ENCODE measurements at places on chromosomes 12 and 14.

GRCh38 chr14:102229071-102229738 lies 75.8 kb downstream of the MOK start:
- no peak for DNase-seq

- peak; percentile 72 for DNase-seq
These were observed 35.4 kb upstream of the TMEM179 start for GRCh38 chr14:104639885-104640548.

DNA sequence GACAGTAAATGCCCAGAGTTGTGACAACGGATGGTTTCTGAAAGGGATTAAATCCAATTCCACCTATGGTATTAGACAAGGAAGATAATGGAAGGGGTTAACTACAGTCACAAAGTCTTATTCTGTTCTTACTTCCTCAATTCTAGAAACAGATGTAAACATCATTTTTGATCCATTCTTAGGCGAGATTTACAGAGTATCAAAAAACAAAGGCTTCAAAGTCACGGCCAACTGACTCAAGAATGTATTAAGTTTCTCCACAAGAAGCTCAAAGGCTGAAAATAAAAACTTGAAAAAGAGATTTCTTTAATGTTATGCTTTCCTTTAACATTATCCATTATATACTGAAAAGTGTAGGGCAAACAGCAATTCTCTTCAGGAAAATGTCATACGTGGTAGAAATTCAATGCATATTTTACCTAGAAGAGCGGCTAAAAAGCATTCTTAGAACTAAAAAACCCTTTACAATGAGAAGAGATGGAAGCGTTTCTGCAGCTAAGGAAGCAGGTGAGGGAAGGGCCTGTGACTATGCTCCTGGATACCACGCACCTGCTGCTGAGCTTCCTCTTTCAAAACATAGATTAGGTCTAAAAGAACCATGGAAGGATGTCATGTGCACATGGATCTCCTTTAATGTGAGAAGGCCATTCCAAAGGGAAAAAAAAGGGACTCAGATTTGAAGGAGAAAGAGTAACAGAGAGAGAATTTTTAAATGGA lies 185.8 kb downstream of the STXBP6 start:
- DNase-seq = no peak

GRCh38 chr14:24741871-24742270 lies 107.9 kb upstream of the GZMB start:
- DNase-seq = no peak

DNA sequence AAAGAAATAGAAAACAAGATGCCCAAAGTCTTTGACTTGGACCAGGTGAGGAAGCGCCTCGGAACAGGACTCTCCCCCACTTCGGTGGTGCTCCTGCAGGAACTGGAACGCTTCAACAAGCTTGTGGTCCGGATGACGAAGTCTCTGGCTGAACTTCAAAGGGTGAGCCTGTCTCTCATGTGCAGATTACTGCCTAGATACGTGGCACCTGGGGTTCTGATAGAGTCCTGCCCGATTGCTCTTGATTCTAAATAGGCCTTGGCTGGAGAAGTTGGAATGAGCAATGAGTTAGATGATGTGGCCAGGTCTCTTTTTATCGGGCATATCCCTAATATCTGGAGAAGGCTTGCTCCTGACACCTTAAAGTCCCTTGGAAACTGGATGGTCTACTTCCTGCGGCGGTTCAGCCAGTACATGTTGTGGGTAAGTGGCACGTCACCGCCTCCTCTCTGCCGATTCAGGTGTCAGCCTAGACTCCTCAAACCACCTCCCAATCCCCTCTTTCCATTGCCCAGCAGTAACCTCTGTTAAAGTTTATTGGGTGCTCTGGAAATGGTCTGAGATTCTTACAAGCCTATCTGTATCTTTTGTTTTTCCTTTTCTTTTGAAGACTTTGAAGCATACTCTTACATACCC lies 40.8 kb downstream of the CCDC92 start:
- no peak for DNase-seq

- DNase-seq = peak; percentile 79
These were observed 40.4 kb downstream of the KICS2 start for GRCh38 chr12:64181430-64182291.

- no peak for DNase-seq
These were observed 3.3 kb upstream of the GALC start for GRCh38 chr14:87996291-87996592.

- DNase-seq = no peak
These were observed 26.2 kb downstream of the OSBPL8 start for GRCh38 chr12:76533331-76533730.

DNA sequence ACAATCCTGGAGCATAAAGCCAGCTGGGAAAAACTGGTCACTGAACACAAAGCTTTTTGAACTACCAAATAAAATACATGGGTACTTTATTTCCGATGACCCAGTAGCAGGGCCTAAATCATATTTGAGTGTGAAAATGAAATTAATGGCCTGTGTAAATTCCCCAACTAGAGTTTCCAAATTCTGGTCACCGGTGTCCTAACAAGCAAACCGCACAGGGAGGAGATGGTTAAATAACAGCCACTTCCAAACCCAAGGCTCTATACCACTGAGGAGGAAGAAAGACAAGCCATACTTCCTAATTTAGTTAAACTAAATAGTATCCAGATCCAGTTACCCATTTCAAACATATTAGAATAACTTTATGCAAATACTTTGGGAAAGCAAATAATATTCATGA lies 40.1 kb upstream of the DUSP6 start:
- DNase-seq = no peak

DNA sequence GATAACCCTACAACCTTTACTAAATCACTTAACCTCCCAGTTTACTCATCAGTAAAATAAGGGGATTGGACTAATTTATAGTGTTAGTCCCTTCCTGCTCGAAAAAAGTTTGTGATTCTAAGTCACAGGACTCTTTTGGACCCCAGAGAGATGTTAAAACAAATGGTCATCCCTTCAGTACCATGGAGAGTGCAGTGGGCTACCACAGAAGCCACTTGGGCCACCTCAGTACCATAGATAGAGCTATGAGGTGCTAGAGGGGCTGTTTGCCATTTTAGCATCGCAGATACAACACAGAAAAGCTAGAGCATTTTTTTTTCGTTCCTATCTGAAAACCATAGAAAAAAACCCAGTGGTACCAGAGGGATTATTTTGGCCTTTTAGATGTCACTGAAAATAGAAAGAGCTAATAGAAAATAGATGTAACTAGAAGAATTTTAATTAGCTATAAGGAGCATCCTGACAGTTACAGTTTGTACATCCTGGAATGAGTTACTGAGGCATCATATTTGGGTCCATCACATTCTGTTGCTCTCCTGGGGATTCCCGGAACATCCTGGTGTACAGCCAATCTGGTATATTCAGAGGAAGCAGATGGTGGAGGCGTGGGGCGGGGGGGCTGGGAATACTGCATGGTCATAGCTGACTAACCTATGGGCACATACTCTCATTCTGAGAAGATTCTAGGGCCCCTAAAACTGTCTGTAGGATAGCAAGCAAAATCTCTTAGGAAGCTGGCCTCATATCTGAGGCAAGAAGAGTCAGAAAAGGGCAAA lies 2.8 kb downstream of the ZNF219 start:
- no peak for DNase-seq

DNA sequence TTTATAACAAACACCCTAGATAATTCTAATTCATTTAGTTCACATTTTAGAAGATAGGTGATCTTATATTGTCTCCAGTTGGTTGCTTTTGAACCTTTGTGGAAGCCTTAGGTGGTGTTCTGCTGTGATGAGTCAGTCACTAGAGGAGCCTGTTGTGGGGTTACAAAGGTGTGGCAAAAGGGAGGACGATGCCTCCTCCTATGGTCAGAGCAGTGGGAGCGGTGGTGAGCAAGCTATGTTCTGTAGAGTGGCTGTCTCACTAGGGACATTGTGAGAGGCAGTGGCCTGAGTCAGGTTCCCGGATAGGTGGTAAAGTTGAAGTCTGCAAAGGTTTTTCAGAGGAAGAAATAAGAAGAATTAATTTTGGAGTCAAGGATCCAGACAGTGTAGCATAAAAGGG lies 71.6 kb upstream of the USP44 start:
- no peak for DNase-seq

GRCh38 chr12:18339633-18340032 lies 78.3 kb downstream of the PIK3C2G start:
- DNase-seq = no peak

GRCh38 chr12:29053567-29053966 lies 95.5 kb upstream of the FAR2 start:
- DNase-seq = no peak

GRCh38 chr14:60317609-60318008 lies 68.6 kb downstream of the PPM1A start:
- no peak for DNase-seq

GRCh38 chr14:74517731-74518130 lies 24.2 kb downstream of the ISCA2 start:
- no peak for DNase-seq

- no peak for DNase-seq
These were observed 240.6 kb downstream of the SLC25A21 start for GRCh38 chr14:36931791-36932190.

GRCh38 chr14:68482772-68483395 lies 310.0 kb downstream of the ZFP36L1 start:
- no peak for DNase-seq

DNA sequence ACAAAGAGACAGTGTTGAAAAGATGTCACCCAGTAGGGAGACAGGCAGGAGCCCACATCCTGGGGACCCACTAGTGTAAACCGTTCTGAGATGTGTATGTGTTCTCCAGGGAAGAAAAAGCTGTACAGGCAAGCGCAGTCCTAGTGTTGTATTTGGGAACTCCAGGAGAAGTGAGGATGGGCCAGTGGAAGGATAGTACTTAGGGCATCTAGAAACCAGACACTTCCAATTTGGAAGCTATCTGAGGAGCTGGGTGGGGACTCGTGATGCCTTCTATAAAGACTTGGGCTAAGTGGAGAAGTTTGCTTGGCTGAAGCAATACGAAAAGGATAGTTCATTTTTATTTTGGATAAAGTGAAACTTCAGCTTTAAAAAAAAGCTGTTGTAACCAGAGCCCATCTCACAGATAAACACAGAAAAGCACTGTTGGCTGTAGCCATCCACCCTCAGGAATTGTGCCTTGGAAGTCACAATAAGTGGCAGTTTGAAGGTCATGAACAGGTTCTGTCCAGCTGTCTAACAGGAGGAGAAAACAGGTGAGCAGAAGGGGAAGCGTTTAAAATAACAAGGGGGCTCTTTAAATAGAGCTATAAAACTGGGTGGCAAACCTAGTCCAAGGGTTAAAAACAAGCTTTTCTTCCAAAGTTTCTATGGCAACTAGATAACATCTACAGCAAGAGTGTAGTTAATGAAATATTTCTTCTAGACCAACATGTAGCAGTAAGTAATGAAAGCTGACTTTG lies 108.0 kb upstream of the ARHGAP5 start:
- DNase-seq = no peak

DNA sequence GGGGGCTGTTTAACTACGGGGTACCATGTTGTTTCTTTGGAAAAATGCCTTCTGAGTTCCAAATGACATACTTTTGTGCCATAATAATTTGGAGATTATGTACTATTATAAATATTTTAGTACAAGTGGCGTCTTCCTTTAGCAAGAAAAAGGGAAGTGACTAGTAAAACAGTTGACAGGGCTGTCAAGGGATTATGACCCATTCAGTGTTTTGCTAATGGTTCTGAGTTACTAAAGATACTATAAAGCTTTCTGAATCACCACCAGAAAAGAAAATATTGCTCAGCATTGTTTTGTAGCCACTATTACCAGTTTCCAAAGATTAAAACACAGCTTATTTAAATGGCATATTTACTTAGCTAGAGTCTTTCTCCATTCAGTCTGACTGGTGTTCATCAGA lies 334.9 kb downstream of the SNAPC1 start:
- no peak for DNase-seq

- DNase-seq = no peak
These were observed 68.8 kb downstream of the RNFT2 start for GRCh38 chr12:116806845-116807440.

DNA sequence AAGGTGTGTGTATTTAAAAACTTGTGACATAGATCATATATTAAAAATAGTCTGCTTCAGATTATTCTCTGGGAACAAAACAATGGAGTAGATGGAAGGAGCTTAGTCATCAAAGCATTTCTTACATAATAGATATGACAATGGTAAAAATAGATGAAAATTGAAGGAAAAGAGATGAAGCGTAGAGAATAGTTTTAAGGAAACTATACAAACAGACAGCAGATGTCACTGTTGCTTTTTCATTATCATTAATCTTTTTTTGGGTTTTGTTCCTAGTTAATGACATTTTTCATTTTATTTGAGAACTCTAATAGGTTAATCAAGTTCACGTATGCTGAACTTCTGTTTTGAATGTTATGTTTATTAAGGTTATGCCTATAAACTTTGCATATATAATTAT lies 149.2 kb upstream of the FBXO33 start:
- no peak for DNase-seq

GRCh38 chr14:49480979-49481498 lies 105.1 kb downstream of the RPS29 start:
- DNase-seq = no peak

DNA sequence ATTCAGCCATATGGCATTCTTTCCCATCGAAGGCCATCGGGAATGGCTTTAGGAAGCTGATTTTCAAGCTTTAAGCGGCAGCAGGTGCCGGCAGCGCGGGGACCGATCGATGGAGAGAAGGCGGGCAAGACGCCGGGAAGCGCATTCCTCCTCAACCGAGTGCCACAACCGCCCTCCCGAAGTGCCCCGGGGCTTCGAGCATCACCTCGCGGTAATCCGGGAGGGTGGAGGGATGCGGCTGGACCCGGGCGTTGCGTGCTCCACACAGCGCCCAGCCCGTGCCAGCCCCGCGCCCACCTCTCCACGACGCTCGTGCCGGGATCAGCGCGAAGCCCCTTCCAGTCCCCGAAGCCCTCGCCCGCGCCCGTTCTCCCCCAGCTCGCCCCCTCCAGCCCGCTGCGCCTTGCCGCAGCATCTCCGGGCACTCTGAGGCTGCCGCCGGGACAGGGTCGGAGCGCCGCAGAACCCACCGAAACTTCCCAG lies 3.2 kb downstream of the USP44 start:
- peak; percentile 71 for DNase-seq

DNA sequence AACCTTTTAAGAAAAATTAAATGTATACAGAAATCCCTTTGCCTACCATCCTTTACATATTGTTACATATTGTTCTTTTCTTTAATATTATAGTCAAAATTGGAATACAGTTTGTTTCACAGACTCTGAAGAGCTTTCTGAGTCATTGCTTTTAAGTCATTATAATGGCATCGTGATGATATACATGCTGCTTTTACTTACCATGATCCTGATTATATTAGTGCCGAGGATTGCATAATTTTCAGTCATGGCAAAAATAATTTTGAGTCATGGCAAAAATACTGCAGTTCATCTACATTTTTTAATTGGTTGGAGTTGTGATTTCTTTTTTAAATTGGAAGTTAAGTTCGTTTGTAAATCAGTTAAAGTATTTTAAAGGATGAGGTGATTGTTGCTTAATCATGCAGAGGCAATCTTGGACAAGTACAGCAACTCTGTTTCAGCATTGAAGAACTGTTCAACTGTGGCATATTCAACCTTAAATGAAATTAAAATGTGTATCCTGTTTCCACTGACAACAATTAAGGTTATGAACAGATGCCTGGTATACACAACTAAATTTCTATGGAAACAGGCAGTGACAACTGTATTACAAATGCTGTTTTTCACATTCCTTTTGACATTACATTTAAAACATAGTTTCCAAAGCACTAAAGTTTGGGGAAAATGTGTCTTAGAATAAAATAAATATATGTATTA lies 142.3 kb downstream of the PCNX1 start:
- DNase-seq = no peak

Data from sigmoid colon (tissue), 7 donors.